ENCODE measurements at places on chromosomes 2 and 18.

DNA sequence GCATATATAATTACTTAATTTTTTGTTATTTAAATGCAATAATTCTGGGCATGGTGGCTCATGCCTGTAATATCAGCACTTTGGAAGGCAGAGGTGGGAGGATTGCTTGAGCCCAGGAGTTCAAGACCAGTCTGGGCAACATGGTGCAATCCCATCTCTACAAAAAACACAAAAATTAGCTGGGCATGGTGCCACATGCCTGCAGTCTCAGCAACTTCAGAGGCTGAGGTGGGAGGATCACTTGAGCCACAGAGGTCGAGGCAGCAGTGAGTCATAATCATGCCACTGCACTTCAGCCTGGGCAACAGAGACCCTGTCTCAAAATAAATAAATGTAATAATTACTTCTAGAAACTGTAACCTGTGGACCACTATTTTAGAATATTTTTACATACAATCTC is 21.5 kb upstream of the TMEM87B start:
- no peak for DNase-seq

DNA sequence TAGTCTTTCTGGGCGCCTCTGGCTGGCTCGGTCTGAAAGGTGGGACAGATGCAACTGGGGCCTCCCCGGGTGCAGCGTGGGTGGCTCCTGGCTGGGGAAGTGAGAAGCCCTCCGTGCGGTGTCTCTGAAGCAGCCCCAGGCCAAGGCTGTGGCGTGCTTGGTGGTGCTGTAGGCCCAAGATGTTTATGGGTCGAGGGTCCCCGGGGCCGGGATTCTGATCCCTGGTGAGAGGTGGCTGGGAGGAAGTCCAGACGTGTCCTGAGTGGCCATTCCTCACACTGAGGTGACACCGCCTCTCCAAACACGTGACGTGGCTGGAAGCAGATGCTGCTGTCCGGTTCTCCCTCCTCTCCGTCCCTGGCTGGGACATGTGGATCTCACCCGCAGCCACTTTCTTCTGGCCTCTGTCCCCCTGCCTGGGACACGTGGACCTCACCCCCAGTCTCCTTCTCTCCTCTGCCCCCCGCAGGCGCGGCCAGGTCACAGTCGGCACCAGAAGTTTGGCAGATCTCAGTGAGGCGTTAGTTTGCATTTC is 12.6 kb downstream of the RTP5 start:
- DNase-seq = peak; percentile 83

GRCh38 chr18:32173654-32174053 is 16.2 kb upstream of the MEP1B start:
- no peak for DNase-seq

- DNase-seq = no peak
Measured at GRCh38 chr2:182667315-182667695, 48.8 kb upstream of the DNAJC10 start.

- DNase-seq = no peak
Measured at GRCh38 chr2:163669506-163669905, 66.3 kb downstream of the FIGN start.

GRCh38 chr2:217117523-217117922 is 257.7 kb upstream of the TNP1 start:
- no peak for DNase-seq

DNA sequence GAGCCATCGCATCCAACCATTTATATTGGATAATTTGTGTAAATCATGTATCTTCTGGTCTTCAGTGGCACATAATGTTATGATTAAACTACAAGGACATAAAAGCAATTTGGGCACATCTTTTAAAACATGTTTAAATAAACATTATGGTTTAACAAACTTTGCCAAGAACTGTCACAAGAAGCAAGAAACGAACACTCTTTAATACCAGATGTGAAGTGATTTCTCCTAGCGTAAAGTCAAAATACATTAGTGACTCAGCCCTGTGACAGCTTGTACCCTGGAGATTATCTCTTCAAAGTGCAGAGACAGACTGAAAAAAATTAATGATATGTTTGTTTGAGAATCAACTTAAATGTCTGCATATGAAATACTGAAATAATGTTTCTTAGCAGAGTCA is 39.9 kb downstream of the DSEL start:
- no peak for DNase-seq

- no peak for DNase-seq
Measured at GRCh38 chr2:216696321-216696720, 972 bp upstream of the IGFBP5 start.

DNA sequence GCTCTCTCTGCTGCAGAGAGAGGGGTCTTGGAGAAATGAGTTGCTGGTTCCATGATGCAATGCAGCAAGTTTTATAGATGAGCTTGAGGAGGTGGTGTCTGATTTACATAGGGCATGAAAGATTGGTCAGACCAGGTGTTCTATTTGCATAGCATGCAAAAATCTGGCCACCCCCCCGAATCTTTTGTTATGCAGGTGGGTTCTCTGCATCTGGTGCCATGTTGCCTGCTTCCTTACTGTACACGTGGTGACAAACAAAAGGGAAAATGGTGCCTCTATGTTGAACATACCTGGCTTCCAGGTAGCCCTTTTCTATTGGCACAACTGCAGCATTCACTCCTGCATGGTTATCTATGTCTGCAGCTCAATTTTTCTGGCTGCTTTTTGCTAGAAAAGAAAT is 169.4 kb downstream of the GALNT1 start:
- DNase-seq = no peak

- peak; percentile 5 for DNase-seq
Measured at GRCh38 chr18:7980136-7980535, 413.0 kb downstream of the PTPRM start.

GRCh38 chr18:71209944-71210343 is 921.1 kb downstream of the SOCS6 start:
- DNase-seq = no peak

- no peak for DNase-seq
Measured at GRCh38 chr18:48934723-48935432, 15.9 kb downstream of the SMAD7 start.

GRCh38 chr2:134866498-134867099 is 28.2 kb downstream of the ACMSD start:
- DNase-seq = no peak

DNA sequence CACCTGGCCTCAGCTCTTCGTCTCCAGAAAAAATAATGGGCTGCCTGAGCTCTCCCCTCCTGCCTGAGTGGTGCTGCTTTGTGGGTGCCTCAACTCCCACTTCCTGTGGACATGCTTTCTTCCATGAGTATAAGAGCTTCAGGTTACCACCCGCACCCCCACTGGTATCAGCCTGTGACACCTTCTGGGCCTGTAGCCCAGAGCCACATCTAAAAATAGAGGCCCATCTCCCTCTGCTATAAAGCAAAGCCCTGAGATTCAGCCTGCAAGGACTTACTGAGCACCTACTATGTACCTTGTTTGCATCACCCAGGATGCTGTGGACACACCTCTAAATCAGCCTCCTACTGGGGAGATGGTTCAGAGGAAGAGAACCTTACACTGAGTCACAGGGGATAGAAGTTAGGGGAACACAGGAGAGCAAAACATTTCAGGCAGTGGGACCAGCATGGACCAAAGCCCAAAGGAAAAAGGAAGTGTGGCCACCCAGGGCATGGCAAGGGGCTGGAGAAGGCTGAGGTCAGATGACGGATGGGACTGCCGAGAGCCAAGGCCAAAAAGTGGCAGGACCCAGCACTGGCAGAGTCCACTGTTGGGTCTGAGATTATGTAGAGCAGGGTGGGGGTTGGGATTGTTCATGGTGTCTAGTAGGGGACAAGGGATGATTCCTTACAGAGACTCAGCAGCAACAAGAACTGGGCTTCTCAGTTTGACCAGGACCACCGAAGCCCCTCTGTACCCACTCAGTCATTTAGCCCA is 123.7 kb upstream of the PPP1CB start:
- DNase-seq = no peak

DNA sequence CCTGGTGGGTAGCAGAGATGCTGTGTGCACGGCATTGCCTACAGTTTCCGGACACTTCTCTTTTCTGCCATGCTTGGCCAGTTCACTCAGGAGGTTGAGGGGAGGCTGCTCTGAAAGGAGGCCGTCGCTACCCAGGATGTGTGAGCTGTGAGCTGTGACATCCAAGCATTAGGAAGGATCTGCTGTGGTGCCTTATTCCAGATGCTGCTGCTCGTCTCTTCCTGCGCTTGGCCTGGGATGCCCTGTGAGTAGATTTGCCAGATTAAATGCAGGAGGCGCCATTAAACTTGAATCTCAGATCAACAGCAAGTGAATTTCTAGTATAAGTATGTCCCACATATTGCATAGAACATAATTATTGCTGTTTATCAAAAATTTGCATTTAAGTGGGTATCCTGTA is 124.2 kb upstream of the SIX3 start:
- DNase-seq = no peak

GRCh38 chr2:70388128-70388527 is 86.3 kb upstream of the FAM136A start:
- DNase-seq = no peak

GRCh38 chr2:224453892-224454291 is 52.0 kb upstream of the FAM124B start:
- DNase-seq = no peak

DNA sequence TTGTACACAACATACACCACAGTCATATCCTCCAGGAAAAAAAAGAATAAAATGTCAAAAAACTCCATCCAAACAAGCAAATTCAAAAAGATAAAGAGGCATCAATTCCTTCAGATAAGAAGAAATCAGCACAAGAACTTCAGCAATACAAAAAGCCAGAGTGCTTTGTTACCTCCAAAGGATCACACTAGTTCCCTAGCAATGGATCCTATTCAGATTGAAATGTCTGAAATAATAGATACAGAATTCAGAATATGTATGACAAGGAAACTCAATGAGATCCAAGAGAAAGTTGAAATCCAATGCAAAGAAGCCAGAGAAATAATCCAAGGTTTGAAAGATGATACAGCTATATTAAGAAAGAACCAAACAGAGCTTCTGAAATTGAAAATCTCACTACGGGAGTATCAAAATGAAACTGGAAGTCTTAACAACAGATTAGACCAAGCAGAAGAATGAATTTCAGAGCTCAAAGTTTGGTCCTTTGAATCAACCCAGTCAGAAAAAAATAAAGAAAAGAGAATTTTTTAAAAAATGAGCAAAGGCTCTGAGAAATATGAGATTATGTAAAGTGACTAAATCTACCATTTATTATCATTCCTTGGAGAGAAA is 80.6 kb downstream of the TRABD2A start:
- no peak for DNase-seq

DNA sequence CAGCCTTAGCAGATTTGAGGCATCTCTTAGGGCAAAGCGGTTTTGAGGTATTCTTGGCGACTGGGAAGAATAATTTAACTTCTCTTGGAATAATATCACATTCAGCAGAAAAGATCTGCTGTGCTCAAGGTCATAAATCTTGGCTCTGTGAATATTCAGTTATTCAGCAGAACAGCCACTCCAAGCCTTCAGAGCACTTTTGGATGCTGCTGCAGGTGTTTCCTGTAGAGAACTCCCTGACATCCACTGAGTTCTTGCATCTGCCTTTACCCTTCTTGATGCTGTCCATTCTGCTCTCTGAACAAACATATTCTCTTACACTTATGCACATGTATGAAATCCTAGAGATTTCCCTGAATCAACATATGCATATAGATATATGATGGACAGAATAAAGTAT is 390.3 kb downstream of the NRXN1 start:
- DNase-seq = no peak

DNA sequence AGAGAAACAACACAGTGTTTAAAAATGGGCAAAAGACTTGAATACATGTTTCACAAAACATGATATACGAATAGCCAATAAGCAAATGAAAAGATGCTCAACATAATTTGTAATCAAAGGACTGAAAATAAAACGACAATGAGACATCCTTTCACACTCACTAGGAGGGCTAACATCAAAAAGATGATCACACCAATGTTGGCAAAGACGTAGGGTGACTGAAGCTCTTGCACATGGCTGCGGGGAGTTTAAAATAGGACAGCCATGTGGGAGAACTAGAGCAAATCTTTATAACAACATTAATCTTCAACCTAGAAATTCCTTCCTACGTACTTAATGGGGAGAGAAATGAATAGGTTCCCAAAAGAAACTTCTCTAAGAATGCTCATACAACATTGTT is 19.2 kb upstream of the SEH1L start:
- DNase-seq = no peak

DNA sequence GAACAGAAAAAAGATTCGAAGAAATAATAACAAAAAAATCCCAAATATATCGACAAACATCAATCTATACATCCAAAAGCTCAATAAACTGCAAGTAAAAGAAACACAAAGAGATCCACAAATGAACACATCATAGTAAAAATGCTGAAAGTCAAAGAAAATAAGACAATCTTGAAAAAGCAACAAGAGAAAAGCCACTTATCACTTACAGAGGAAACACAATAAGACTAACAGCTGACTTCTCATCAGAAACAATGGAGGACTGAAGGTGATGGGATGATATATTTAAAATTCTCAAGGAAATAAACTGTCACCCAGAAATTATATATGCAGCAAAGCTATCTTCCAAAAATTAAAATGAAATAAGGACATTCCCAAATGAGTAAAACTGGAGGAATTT is 140.3 kb downstream of the NDUFA10 start:
- no peak for DNase-seq

GRCh38 chr2:102442967-102443828 is 20.2 kb downstream of the IL18RAP start:
- DNase-seq = peak; percentile 60

GRCh38 chr2:40403233-40403836 is 48.6 kb downstream of the SLC8A1 start:
- DNase-seq = no peak

DNA sequence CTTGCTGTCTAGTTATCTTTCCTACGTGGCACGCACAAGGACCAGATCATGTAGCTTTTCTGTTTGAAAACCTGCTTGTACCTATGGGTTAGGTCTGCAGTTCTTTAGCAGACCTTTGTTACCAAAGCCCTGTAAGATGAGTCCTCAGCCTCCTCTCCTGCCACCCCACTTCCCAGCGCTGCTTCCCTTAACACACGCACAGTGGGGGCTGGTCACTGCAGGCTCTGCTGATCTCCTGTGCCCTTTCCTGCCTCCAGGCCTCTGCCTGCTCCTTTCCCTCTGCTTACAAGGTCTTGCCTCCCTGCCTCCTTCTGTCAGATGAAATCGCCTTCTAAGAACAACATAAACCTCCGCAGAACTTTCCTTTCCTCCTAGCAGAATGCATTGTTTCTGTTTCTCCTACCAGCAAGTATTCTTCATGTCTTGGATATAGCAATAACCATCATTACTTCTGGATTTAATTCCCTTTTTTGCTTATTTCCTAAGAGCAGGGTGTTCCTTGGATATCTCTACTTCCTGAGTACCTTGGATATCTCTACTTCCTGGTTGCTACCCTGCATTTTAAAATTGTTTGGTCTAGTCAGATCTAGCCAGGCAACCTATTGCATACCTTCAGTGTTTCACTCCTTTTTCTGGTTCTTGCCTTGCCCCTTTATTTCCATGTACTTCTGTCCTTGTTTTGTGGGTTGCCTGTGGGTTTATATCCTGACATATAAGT is 159.6 kb upstream of the ALPP start:
- DNase-seq = no peak
